ENCODE measurements at places on chromosomes 7 and 10.

- no peak for DNase-seq
Measured at GRCh38 chr7:27243340-27244163, 950 bp downstream of the EVX1 start.

DNA sequence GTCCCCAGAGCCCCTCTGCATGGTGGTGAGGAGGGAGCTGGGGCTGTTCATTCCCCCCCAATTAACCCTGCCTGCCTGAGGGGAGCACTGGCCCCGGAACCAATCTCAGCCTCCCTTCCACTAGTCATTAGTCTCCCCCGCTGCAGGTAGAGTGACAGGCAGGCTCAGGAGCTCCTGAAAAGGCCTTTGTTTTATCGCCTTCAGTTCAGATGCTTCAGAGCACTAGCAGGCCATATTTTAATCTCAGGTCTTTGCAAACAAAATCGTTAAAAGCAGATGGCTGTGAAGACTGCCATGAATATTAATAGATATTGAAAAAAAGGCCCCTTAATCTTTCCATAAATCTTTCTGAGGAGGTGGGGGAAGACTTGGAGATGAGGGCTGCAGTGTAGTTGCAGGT is 250.7 kb downstream of the RPS24 start:
- no peak for DNase-seq

DNA sequence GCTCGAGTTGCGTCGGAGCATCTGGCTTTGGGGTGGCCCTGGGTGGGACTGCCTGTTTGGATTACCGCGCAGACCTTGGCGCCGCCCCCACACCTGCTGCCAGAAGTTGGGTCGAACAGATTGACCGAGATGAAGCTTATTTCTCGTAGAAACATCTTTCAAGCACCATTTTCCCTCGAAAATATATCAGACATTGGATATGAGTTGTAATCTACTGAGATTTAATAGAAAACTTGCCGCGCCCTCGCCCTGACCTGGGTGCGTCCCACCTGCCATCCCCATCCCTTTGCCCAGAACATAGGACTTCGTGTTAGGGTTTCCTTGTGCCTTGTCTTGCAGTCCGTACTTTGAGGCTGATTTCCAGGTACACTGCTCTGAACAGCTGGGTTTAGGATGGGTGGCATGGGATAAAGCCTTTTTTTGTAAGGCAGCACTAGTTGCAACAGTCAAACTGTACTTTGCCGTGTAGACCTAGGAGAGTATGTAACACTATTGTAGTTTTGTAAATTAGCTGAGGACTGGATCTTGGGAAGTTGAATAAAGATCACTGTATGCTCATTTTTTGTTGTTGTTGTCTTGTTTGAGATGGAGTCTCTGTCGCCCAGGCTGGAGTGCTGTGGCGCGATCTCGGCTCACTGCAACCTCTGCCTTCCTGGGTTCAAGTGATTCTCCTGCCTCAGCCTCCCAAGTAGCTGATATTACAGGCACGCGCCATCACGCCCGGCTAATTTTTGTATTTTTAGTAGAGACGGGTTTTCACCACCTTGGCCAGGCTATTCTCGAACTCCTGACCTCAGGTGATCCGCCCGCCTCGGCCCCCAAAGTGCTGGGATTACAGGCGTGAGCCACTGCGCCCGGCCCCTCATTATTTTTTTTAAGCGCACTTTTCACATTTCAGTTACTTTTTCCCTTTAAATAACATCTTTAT is 978 bp downstream of the OGDH start:
- no peak for DNase-seq

GRCh38 chr7:94243066-94243711 is 151.5 kb upstream of the COL1A2 start:
- DNase-seq = no peak

DNA sequence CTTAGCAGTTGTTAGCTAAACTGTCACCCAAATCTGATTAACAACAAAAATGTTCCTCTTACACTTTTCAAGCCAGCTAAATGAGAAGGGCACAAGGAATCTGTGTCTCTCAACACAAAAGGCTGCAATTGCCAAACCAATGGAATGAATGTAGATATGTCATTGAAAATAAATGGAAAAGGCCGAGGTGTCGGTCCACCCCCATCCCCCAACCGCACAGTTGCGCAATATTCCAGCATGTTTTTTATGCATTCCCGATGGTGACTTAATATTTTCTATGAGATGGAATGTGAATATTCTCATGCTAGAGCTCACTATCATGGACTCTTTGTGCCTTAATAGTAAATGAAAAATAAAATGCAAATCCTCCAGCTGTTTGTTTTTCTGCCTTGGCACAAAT is 181.6 kb upstream of the LRGUK start:
- peak; percentile 15 for DNase-seq

- peak; percentile 22 for DNase-seq
Measured at GRCh38 chr7:155412416-155413253, 45.3 kb upstream of the EN2 start.

DNA sequence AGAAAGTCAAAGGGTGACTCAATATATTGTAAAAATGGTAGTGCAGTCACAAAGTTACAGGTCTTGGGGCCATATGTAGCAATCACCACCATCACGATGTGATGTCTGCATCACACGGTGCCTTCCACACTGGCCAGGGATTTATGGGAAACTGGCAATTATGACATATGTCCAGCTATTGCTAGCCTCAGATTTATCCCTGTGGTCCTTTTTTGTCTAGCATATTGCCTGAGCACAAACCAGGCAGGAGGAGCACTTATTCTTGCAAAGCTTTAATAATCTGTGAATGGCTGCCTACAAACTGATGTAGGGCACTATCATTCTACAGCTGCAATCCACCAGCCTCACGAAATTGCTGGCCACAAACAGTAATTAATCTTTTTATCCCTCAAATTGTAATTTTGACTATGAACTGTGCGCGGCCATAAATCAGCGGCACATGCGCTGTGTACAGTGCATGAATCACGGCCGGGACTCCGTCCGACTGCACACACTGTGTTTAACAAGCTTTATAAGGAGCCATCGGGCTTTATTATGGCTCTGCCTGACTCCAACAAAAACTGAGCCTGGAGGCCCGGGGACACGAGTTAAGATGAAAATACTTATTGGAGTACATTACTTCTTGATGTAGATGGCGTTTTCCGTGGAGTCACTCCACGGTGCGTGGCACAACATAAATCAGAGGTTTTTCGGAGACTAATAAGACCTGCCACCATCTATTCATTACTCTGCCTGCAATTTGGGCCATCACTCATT is 115.2 kb downstream of the EBF3 start:
- DNase-seq = no peak

- DNase-seq = no peak
Measured at GRCh38 chr7:1210979-1211608, 21.6 kb upstream of the UNCX start.

GRCh38 chr10:7085913-7086589 is 324.8 kb downstream of the SFMBT2 start:
- peak; percentile 48 for DNase-seq

GRCh38 chr10:70162892-70163201 is 7.5 kb downstream of the SAR1A start:
- no peak for DNase-seq

GRCh38 chr7:132160611-132161532 is 415.4 kb downstream of the PLXNA4 start:
- peak; percentile 5 for DNase-seq

GRCh38 chr7:55021053-55021452 is 2.2 kb downstream of the EGFR start:
- no peak for DNase-seq

All from fibroblast of pulmonary artery (primary cell).